ENCODE measurements at places on chromosomes 6 and 20.

GRCh38 chr6:143149771-143150170 is 89.1 kb downstream of the AIG1 start:
- DNase-seq = no peak

- no peak for DNase-seq
These were observed 32.0 kb downstream of the GNAS-AS1 start for GRCh38 chr20:58818586-58819285.

DNA sequence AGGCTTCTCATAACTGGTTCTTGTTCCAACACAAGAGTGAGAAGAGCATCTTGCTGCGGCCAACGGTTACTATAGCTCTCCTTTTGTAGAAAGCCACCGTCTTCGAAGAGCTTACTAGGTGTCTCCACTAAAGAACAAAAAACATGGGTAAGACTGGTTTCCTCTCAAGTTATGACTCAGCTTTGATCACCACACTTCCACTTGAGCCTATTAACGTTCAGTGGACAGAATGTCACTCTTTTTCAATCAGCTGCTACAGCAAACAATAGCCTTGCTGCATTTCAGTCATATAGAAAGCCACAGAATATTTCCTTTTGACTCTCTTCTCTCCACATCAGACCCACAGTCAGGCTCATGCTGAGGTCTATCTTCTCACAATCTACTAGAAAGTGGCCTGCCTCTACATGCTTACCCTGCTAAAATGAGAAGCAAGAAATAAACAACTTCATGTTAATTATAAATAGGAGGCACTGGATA is 243.5 kb upstream of the PREP start:
- no peak for DNase-seq

- DNase-seq = no peak
These were observed 128.9 kb downstream of the CD164 start for GRCh38 chr6:109253366-109253765.

- DNase-seq = no peak
These were observed 92.8 kb upstream of the EPB41L1 start for GRCh38 chr20:36061754-36062153.

DNA sequence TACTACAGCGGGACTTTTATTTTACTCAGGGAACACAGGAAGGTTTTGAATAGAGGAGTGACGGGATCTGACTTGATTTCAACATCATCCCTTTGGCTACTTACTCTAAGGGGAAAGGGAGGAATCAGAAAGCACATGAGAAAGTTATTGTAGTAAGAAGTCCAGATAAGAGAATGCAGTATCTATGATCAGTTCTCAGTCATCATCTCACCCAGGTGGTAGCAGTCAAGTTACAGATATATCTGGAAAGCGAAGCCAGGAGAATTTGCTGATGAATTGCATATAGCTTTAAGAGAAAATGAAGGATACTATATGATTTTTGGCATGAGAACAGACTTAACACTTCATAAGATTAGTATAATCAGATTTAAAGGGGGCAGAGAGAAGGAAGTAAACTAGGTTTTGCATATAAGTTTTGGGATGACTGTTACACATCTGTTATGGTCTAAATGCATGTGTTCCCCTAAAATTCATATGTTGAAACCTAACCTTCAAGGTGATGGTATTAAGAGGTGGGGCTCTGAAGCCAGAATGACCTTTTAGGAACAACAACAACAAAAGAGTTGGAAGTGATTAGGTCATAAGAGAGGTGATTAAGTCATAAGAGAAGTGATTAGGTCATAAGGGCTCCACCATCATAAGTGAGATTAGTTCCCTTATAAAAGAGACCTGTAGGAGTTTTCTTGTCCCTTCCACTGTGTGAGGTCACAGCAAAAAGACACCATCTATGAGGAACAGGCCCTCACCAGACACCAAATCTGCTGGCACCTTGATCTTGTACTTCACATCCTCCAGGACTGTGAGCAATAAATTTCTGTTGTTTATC is 6.7 kb downstream of the RAD21L1 start:
- no peak for DNase-seq

GRCh38 chr6:131005439-131006016 is 57.5 kb downstream of the EPB41L2 start:
- DNase-seq = no peak

DNA sequence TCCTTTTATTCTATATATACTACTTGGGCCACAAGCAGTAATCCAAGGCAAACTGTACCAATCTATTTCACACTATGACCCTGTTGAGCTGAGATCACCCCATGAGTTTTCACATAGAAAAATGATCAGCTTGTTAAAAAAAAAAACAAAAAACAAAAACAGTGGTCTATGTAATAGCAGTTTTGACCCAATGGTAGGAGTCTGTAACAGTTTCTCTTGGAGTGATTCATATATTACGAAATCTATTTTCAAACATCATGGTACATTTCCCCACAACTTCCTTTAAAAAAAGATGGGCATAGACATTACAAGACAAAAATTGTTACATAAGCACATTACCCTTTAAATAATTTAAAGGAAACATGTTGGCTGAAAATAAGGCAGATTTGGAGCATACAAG is 78.1 kb downstream of the PRSS35 start:
- DNase-seq = no peak

DNA sequence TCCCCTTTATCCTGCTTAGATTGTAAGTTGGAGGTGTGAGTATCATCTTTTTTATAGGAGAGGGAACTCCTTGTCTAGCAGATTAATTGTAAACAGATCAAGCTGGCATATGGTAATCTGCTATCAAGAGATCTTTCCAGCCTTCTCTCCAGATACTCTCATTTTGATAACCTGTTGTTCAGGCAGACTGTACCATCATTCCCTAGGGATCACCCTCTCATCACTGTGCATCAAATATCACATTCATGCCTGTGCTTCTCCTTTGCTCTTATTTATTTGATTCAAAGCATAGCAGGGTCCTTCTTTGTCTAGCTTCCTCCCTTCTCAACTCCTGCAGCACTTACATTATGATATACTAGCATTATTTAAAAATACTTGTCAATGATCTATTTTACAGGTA is 73.8 kb downstream of the LRRC1 start:
- no peak for DNase-seq

DNA sequence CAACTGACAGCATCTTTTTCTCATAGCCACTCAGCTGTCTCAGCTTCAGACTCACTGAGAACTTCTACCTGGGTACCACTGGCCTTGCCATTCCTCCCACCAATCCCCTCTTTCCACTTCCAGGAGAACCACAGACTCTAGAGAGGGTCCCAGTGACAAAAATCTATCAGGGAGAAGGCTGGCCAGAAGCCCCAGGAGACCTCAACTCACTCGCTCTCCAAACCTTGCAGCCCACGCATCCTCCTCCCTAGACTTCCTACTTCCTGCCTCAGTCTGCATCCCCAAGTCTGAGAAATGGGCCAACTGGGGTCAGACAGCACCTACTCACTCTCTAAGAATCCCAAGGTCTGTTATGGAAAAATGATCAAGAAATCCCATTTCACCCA is 1.2 kb downstream of the TMEM239 start:
- DNase-seq = no peak

- no peak for DNase-seq
These were observed 46.6 kb upstream of the SLC9A8 start for GRCh38 chr20:49765846-49766541.

- no peak for DNase-seq
These were observed 97.6 kb upstream of the ZNF217 start for GRCh38 chr20:53691060-53691810.

DNA sequence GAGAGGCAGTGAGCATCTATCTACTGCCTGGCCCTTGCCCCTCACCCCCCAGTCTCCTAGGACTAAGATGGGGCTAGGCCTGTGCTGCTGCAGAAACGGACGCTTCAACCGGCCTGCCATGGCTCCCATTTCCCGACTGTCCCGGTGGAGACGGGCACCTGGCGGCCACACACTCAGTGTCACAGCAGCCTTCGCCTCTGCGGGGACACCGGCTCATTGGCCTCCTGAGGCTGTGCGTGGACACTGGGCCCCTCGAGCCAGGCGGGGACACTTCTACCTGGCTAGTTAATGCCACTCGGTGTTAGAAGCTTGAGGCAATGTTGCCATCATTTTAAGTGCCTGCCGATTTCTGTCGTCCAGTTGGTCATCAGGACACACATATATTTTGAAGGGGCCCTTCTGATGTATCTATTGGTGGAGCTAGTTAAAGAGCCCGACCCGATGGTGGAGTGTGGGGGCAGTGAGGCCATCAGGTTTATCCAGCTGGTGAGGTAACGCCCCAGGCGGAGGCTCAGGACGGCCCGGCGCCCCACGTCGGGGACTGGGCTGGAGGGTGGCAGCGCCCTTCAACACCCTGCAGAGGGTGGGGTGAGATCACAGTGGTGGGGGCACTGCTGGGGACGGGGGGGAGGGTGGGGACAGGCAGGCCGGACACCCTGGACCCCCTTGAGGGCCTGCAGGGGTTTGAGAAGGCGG is 58.9 kb upstream of the GATA5 start:
- DNase-seq = no peak

DNA sequence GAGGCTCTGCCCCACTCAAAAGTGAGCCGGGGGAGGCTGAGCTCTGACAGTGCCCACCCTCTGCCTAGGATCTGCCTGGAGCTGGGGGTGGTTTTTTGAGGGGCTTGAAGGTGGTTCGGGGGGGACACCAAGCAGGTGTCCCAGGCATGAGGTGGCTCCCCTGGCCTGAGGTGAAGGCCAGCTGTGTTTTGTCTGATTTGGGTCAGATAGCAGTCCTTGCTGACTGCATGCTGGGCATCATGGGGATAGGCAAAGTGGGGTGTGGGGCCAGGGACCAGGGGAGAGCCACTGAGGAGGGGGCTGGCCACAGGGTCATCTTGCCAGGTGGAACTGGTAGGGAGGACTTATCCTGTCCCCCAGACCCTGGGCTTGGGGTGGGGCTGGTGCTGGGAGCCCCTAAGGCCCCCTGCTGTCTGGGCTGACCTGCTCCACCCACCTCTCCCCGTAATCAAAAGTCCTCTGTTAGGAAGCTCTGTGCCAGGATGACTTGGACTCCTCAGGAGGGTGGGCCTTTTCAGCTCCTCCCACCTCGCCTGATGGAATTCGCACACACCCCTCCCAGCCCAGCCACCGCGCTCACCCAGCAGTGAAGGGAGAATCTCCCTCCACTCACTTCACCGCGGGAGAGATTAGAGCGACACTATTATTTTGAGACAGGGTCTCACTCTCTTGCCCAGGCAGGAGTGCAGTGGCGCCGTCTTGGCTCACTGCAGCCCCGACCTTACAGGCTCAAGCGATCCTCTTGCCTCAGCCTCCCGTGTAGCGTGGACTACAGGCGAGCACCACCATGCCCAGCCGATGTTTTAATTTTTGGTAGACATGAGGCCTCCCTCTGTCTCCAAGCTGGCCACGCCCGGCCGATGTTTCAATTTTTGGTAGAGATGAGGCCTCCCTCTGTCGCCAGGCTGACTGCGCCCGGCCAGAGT is 1.5 kb upstream of the COL9A3 start:
- no peak for DNase-seq

GRCh38 chr20:39216195-39216594 is 254.1 kb downstream of the DHX35 start:
- DNase-seq = no peak

- no peak for DNase-seq
These were observed 326 bp downstream of the ZMYND8 start for GRCh38 chr20:47356220-47356525.

DNA sequence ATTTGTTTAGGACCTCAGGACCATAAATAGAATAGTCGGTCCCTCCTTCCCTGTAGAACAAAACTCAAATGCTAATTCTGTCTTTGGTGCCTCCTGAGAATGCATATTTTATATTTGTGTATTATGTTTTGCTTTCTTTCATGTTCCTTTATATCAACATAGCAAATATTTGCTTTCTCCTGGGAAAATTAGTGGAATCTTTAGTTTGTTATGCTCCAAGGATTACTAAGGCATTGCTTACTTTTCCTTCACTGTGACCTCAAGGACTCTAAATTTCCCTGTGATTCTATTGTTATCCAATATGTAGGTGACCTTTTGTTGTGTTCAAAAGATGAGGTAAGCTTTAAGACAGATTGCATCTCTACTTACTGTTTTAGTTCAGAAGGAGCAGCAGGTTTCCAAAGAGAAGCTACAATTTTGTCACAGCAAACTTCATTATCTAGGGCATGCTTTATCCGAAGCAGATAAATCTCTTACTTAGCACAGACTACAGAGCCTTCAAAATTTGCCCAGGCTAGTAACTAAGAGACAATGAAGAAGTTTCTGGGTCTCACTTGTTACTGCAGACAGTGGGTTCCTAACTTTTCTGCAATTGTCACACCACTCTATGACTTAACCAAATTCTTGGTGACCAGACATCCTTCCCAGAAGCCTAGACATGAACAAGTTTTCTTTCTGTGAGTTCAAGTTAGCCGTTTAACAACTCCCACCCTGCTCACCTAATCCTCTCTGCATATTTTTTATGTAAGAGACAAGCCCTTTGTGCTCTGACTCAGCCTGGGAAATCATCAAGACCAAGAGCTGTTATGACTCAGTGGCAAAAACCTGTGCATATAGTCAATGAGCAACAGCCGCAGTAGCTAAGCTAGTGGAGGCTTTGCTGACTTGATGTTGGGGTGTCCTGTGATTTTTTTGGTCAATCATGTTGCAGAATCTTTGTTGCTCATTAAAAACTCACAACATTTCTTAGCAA is 378.8 kb downstream of the QKI start:
- no peak for DNase-seq

- no peak for DNase-seq
These were observed 123.3 kb upstream of the DUSP22 start for GRCh38 chr6:168865-169455.

- DNase-seq = peak; percentile 6
These were observed 534.7 kb upstream of the JARID2 start for GRCh38 chr6:14711056-14711703.

- no peak for DNase-seq
These were observed 52.8 kb upstream of the IL20RA start for GRCh38 chr6:137097526-137097925.

GRCh38 chr6:56484669-56485068 is 158.0 kb downstream of the DST start:
- no peak for DNase-seq

GRCh38 chr6:143107911-143108761 is 47.4 kb downstream of the AIG1 start:
- no peak for DNase-seq

GRCh38 chr6:136734977-136735376 is 57.3 kb downstream of the MAP3K5 start:
- no peak for DNase-seq

- DNase-seq = no peak
These were observed 1.4 kb downstream of the RREB1 start for GRCh38 chr6:7108964-7109836.

DNA sequence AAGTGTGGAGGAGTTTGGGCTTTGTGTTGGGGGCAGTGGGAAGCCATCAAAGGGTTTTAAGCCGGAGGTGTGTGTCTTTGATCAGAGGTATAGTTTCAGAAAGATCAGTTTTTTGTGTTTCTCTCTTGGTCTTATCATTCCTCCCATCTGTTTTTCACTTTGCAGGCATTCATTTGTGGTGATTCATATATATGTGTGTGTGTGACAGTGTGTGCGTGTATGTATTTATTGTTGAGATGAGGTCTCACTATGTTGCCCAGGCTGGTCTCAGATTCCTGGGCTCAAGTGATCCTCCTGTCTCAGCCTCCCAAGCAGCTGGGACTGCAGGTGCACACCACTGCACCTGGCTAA is 11.1 kb upstream of the SERINC3 start:
- no peak for DNase-seq

- DNase-seq = no peak
These were observed 54.5 kb upstream of the ARMC2 start for GRCh38 chr6:108793516-108794251.

Measured in GOT3 (cell line).